ENCODE measurements at places on chromosomes 13 and 19.

DNA sequence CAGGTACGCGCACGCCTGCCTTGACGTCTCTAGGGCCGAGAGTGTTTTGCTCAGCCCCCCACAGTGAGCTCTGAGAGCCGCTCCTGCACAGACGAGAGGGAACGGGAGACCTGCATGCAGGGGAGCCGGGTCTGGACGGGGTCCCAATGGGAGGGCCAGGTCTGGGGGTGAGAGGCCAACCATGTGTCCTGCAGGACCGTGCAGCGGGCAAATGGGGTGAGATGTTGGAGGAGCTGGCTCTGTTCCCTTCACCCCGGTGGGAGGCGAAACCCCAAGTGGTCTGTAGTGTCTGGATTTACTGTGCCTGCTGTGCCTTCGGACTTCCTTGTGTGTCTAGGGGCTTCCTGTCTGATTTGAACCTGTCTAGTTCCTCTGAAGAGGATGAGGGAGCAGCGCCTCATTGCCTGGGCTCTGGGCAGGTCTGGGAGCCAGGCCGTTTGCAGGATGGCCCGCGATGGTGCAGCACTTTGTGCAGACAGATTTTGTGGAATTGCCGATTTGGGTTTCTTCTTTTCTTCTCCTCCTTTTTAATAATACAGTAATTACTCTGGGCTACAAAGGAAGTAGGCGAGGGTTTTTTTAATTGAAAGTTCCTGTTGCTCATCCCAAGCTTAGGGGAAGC is 2.1 kb downstream of the CSNK1G2 start:
- no peak for DNase-seq

DNA sequence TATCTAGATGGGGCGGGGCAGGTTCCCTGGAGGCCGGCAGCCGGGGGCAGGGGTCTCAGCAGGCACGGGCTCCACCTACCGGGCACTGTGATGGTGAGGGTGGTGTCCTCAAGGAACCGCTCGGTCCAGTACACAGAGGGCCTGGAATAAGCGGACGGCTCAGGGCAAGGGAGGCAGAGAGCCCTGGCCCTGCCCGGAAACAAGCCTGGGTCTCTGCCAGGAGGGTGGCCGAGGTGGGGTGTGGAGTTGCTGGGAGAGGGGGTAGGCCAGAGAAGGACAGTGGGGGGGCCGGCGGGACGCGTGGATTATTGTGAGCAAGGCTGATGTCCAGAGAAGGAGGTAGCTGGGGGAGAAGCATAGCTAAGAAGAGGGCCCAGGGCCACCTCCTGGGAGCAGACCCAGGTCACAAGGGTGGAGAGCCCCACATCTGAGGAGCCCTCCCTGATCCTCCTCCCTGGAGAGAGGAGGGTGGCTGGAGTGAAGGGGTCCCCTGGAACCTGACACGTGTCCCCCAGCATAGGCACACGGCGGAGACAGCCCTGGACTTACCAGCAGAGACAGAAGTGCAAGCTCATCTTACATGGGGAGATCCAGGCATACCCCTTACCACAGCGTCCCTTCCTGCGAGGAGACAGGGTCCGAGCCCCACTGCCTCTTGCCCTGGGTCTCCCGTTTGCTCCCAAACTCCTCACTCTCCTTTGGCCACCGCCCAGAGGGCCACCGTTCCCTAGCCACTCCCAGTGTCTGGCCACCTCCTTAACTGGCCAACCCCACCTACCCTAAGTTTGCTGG is 29.0 kb upstream of the MIER2 start:
- no peak for DNase-seq

DNA sequence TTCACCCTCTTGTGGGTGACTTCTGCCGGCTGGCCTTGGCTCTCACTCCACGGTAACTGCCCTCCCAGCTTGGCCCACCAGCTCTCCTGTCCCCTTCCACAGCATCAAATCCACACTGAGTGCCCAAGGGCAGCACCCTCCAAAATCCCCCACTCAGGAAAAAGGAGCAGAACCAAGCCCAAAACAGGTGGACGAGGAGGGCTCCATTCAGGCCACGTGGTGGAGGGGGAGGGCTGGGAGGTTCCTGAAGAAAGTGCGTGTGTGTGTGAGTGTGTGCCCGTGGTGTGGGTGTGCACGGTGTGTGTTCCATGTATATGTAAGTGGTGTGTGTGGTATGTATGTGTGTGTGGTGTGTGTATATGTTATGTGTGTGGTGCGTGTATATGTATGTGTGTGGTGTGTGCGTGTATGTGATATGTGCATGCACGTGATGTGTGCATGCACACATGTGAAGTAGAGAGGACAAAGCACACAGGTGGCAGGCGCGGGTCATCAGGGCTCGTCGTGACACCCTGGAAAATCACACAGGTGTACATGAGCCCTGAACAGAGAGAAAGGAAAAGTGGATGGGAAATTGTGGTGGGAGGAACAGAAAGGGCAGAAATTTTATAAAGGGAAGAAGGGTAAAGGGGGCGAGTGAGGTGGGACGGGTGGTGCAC is 76.9 kb downstream of the COL4A1 start:
- DNase-seq: no peak

DNA sequence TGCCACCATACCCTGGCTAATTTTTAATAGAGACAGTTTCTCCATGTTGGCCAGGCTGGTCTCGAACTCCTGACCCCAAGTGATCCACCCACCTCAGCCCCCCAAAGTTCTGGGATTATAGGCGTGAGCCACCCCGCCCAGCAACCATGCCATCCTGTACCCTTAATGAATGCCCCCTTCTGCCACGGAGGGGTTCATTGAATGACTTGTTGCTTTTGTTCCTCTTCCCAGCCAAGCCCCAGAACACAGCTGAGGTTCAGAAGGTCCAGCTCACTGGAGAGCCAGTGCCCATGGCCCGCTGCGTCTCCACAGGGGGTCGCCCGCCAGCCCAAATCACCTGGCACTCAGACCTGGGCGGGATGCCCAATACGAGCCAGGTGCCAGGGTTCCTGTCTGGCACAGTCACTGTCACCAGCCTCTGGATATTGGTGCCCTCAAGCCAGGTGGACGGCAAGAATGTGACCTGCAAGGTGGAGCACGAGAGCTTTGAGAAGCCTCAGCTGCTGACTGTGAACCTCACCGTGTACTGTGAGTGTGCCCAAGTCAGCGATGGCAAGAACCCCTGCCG is 6.0 kb downstream of the PVR start:
- DNase-seq: no peak

- peak; percentile 71 for DNase-seq
Measured at GRCh38 chr13:99614465-99614885, 113.2 kb downstream of the TM9SF2 start.

GRCh38 chr13:107203146-107203847 is 635.4 kb upstream of the ARGLU1 start:
- DNase-seq: no peak

GRCh38 chr13:23703246-23703860 is 133.1 kb downstream of the TNFRSF19 start:
- no peak for DNase-seq

DNA sequence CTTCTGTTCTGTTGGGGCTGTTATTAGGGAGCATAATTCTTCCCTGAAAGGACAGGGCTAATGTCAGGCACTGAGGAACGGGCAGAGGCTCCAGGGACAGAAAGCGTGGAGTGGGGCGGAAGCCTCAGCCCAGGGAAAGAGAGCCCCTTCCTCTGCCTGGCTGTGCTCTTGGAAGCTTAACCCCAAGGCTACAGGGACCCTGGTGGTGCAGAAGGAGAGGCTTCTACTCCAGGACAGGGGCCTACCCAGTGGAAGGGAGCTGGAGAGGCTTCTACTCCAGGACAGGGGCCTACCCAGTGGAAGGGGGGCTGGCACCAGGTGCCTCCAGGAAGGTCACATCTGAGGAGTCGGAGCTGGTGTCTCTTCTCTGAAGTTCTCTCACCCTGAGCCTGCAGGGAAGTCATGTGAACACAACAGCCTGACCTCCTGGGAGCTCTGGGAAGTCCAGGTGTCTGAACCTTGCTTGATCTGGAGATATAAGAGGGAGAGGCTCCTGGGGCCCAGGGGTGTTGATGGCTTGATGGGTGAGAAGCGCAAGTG is 159.5 kb upstream of the SOX1 start:
- no peak for DNase-seq

GRCh38 chr13:23725922-23726321 is 155.7 kb downstream of the TNFRSF19 start:
- DNase-seq: no peak

DNA sequence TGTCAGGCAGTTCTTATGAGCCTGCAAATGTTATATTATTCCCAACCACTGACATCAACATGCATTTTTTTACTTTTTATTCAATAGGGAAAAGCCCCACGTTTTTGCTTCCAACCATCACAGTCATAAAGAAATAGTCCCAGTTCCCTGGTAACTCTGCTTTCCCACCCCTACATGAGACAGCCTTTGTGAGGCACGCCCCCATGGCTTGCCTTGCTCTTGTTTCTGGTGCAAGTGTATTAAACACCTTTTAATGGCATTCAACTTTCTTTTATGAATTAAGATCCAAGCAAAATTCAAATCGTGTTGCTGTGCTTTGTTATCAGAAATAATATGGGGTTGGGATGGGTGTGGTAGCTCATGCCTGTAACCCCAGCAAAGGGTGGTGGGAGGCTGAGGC is 54.2 kb upstream of the ZNF429 start:
- DNase-seq: no peak

- no peak for DNase-seq
Measured at GRCh38 chr13:42600943-42601342, 27.0 kb downstream of the TNFSF11 start.

- DNase-seq: no peak
Measured at GRCh38 chr13:44352671-44353070, 21.0 kb upstream of the SERP2 start.

DNA sequence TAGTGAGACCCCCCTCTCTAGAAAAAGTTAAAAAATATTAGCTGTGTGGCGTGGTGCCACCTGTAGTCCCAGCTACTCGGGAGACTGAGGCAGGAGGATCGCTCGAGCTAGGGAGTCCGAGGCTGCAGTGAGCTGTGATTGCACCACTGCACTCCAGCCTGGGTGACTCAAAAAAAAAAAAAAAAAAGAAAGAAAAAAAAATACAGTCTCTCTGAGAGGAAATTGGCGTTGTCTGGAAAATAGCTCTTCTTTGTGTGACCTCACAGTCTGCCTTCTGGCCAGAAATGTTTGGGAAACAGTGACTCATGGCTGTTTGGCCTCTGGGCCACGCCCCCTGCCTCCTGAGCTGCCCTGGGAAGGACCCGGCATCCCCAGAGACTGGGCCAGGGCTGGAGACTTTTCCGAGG is 10.7 kb downstream of the MARCHF2 start:
- DNase-seq: peak; percentile 76

- DNase-seq: no peak
Measured at GRCh38 chr13:113651511-113652403, 6.2 kb downstream of the ATP4B start.

DNA sequence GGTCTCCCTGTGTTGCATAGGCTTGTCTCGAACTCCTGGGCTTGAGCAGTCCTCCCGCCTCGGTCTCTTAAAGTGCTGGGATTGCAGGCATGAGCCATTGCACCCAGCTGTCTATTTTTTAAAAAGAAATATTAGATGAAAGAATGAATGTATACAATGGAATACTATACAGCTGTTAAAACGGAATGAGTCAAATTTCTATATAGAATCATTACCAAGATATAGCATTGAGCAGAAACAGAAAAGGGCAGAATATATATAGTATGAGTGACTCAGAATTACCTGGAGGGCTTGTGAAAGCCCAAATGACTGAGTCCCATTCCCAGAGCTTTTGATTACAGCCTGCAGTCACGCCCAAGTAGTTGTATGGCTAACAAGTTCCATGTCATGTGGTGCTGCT is 4.4 kb downstream of the DACT3 start:
- DNase-seq: no peak

Measured in HL-60 (cell line).